KG1 (cell line): ENCODE measurements at places on chromosomes 3 and 15.

- DNase-seq = no peak
Observed at GRCh38 chr3:35638980-35639253, 408 bp upstream of the ARPP21 start.

DNA sequence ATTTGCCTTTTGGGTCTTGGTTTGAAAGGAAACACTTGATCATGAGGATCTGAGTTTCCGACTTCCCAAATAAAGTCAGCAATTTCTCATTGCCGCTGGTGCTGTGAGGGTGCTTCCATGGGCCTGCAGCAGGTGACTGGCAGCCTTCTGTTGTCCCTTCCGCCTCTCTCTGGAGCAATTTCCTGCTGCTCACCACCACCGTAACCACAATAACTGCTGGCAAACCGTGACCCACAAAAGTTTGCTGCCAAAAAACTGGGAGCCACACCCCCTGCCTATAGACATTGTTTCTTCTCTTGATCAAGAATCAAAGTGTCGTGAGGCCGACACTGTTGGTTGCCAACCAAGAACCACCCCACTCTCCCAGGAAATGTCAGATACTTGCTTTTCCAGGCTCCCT lies 164.0 kb downstream of the NR2F2 start:
- DNase-seq = peak; percentile 16

DNA sequence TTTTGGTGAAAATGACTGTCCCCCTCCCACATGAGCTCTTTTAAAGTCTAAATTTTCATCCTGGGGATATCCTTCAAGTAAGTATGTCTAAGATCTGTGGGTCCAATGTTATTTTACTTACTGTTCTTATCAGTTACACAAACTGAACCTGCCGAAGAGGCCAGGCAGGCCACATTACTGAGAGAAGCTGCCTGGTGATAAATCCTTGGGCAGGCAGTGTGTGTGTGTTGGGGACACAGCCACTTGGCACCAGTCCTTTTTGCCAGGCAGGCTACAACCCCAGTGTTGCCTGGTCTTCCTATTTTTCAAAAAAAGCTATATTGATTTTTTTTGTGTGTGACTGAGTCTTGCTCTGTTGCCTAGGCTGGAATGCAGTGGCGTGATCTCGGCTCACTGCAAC lies 50.6 kb upstream of the RASA2 start:
- no peak for DNase-seq

GRCh38 chr3:102434715-102435114 lies at the start of gene ZPLD1:
Gene ZPLD1, plus strand, starts transcription at chr3:102435015. Its CDS starts 3,473 bp downstream, at chr3:102438488.
- no peak for DNase-seq

DNA sequence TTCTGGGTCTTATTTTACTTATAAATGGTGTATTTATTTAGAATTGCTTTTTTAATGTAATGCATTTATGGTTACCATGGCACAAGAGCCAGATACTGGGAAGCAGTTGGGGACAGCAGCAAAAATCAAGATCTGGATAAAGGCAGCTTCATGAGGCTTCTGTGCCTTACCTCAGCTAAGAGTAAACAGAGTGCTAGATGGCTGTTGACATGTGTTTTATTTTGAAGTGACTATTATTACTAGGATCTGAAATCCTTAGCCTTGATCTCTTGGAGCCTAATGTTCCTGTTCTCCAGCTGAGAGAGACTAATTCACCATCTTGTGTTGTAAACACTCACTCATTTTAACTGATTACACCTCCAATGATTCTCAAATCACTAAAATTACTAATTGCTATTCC lies 317.8 kb downstream of the LPP start:
- no peak for DNase-seq

- no peak for DNase-seq
Observed at GRCh38 chr3:105944276-105944675, 75.5 kb upstream of the CBLB start.

DNA sequence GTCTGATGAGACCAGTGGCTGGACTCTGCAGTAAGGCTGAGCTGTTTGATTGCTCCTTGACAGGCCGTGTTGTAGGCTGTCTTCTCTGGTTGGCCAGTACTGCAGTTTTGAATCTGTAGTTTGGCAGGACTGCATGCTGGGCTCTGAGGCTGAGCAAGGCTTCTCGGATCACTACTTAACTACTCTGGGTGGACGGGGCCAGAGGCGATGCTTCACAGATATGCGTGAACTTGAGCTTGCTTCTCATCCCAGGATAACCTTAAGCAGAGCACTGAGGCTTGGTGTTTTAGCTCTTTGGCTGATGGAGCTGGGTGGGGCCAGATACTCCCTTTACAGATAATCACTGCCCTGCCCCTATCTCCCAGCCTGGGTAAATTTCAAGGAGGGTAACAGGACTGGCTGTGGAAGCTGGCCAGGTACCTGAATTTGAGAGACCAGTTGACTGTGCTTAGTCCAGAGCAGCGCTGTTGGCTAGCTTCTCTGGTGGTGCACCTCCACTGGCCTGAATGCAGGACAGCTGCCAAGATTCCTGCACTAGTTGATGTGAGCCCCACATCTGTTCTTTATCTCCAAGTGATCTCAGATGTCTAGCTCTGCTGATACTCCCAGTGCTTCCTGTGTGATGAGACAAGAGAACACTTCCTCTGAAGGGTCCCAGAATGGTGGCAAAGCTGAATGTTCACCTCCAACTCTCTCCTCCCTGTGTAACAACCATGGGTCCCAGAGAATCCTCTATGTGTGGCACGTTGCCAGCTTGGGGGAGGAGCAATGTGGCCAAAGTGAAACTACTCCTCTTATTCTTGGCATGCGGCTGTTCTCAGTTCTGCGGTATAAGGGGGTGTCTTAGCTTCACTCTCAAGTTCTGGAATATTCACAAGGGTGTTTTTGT lies 37.9 kb downstream of the RPL39L start:
- DNase-seq = no peak

DNA sequence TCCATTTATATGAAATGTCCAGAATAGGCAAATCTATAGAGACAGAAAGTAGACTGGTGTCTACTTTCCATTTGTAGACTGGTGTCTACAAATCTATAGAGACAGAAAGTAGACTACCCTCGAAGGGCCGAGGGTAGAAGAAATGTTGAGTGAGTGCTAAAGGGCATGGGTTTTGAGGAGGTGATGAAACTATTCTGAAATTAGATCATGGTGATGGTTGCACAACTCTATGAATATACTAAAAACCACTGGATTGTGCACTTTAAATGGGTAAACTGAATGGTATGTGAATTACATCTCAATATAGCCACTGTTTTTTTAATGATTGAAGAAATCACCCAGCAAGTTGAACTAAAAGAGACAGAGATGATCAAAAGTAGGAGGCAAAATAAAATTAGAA lies 27.9 kb downstream of the TP53BP1 start:
- DNase-seq = no peak

GRCh38 chr15:40838756-40839155 lies 5.1 kb upstream of the SPINT1 start:
- no peak for DNase-seq

DNA sequence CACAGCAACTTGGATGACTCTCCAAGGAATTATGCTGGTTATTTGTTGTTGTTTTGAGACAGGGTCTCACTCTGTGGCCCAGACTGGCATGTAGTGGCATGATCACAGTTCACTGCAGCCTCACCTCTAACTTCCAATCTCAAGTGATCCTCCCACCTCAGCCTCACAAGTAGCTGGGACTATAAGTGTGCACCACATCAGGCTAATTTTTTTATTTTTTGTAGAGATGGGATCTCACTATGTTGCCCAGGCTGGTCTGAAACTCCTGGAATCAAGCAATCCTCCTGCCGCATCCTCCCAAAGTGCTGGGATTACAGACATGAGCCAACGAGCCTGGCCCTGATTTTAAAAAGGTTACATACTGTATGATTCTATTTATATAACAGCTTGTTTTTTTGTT lies 63.0 kb downstream of the RBPMS2 start:
- no peak for DNase-seq

GRCh38 chr3:32428092-32429068 lies 36.7 kb downstream of the CMTM7 start:
- DNase-seq = no peak

DNA sequence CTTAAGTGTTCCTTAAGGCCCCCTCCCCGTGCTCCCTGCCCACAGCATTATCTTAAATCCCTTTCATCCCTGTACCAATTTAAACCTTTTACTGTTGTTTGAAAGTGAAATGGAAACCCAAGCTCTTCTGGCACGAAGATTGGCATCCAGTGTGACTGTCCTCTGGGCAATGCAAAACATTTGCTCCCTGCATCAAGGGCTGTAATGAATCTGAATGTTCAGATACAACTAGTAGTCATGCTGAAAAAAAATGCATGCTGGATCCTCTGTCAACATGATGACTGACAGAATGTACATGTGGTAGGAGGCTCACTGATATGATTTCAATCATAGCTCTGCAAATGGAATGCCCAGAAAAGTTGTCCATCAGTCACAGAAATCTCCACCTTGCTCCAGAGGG lies 8.1 kb upstream of the CDIN1 start:
- no peak for DNase-seq

DNA sequence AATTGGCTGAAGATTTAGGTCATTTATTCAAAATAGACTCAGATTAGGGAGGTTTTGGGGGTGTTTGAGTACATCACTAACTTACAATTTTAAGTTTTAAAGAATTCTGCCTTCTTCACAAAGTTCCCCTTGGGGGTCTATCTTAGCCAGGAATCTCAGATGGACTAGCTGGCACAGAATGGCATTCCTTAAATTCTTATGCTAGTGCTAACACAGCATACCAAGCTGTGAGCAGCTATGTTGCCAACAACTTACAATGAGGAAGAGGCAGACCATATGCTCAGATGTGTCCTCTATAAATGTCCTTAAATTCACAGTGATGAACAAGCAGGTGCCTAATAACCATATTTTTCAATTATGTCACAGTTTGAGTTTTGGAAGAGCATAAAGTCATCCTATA lies 60.9 kb upstream of the NPHP3 start:
- DNase-seq = no peak

- no peak for DNase-seq
Observed at GRCh38 chr15:62666046-62666445, 376.5 kb upstream of the TPM1 start.

GRCh38 chr15:100926258-100926657 lies 7.1 kb downstream of the LRRK1 start:
- DNase-seq = no peak

DNA sequence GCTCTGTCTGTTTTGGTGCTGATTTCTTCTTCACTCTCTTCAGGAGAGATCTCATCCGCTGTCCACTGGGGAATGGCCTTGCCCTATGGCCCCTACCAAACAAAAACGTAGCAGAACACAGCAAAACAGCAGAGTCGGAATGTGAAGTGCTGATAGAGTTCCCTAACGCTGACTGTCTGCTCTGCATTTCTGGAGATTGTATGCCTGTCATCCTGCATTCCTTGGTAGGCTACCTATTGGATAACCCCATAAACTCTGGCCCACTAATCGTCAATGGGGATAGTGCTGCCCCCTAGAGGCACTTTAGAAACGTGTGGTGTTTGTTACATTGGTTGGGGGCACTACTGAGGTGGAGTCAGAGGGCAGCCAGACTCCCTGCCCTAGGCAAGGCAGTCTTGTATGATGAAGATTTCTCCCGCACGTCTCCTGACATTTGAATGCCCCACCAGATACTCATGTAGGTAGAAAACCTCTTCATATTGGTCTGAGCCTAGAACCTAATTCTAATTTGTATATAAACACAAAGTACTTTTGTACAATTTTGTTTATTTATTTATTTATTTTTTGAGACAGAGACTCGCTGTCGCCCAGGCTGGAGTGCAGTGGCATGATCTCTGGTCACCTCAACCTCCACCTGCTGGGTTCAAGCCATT lies 15.6 kb upstream of the MAGEF1 start:
- peak; percentile 11 for DNase-seq

DNA sequence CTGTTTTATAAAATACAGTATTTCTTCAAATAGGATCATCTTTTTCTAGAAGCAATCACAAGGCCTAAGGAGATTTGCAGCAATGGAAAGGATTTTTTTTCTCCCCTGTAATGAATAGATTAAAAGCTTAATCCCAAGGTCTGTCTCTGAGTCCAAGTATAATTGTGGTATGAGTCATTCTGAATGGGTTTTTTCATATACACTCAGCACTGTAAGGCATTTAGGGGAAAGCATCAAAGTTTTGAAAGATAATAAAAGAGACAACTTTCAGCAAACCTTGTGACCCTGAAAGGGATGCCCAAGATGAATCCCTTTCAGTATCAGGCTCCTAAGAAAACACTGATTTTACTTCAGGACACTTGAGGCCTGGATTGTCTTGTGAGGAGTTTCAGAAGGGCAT lies 23.3 kb upstream of the LARS2 start:
- no peak for DNase-seq

GRCh38 chr3:5891711-5892110 lies 704.2 kb downstream of the EDEM1 start:
- DNase-seq = no peak

DNA sequence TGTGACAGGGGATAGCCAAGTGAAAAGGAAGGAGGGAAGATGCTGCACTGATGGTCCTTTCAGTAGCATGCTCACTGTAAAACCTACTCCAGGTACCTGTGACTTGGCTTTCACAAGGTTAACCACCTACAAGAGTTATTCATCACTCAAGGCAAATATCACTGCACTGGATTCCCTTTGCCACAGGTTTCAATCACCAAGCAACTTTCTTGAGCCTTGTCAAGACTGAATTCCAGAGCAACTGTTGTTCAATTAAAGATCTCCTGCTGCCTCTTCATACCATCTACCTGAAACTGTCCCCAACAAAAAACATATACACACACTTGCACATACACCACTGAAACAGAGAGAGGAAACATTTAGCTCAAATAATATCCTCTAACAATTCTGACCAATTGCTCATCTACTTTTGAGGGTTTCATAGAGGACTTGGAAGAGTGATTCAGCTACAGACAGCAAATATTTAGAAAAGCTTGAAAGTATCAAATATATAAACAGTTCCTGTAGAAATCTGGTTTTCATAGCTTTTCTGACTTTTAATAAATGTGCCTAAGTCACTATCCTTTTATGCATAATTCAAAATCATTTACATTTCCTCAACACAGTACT lies 6.5 kb downstream of the IGF2BP2 start:
- no peak for DNase-seq

- no peak for DNase-seq
Observed at GRCh38 chr15:71683411-71684274, 126.7 kb upstream of the NR2E3 start.

DNA sequence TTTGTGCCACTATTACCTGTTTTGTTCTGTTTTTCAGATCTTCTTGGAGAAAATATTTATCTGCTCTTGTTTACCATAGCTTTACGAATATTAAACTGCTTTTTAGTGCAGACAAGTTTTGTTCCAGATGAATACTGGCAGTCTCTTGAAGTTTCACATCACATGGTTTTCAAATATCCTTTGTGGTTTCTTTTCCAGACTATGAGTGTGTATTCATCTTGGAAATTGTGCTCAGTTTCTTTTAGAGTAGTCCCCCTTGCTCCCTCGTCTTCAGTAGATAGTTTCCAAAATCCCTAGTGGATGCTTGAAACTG lies 1.2 kb downstream of the PIGB start:
- no peak for DNase-seq

- no peak for DNase-seq
Observed at GRCh38 chr15:47857776-47858167, 140.5 kb downstream of the SEMA6D start.

GRCh38 chr3:2978977-2979732 lies 131.0 kb downstream of the IL5RA start:
- no peak for DNase-seq

- DNase-seq = no peak
Observed at GRCh38 chr3:144275005-144275404, 303.4 kb downstream of the DIPK2A start.
